ENCODE measurements at places on chromosomes 1 and 21.

DNA sequence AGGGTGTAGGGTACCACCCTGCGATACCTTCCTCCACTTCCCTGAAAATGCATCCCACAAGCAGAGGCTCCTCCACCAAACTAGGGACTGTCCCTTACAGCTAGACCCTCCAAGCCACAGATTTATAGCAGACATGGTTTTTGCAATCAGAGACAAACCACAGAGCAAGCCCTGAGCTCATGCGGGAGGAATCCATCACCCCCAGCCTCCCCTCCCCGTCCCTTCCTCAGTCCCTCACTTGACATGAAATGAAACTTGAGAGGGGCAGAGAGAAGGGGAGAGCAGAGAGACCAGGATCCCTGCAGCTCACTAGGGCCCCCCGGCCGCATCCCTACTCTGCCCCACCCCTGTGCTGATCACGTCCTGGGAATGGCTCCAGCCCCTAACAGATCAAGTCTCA, 94.9 kb downstream of the MRPL37 start:
- no peak for DNase-seq

- no peak for DNase-seq
Measured at GRCh38 chr21:24259241-24259640, 1348.0 kb downstream of the MRPL39 start.

DNA sequence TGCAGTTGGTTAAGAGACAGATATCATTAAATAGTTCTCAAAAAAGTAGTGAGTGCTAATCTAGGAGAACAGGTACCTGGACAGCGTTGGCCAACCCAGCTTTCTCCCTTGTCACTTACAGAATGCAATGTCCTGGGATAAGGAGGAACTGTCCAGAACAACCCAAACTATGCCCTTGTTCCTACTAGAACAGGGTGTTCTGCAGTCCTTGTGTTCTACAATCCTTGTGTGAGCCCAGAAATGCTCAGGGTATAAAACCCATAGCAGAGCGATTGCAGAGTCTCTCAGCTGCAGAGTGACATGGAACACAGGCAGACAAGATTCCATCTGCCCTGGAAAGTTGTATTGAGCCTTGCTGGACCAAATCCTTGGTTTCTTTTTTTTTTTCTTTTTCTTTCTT, 83.5 kb upstream of the VANGL1 start:
- no peak for DNase-seq

DNA sequence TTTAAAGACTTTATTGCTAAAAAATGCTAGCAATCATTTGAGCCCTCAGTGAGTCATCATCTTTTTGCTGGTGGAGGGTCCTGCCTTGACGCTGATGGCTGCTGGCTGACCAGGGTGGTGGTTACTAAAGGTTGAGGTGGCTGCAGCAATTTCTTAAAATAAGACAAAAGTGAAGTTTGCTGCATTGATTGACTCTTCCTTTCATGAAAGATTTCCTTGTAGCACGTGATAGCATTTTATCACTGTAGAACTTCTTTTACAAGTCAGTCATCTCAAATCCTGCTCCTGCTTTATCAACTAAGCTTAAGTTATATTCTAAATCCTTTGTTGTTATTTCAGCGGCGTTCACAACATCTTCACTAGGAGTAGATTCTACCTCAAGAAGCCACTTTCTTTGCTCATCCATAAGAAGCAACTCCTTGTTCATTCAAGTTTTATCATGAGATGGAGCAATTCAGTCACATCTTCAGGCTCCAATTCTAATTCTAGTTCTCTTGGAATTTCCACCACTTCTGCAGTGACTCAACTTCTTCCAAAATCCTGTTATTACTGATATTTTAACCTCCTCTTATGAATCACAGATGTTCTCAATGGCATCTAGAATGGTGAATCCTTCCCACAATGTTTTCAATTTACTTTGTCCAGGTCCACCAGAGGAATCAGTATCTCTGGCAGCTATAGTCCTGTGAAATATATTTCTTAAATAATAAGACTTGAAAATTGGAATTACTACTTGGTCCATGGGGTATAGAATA, 17.6 kb upstream of the RGS1 start:
- DNase-seq = no peak

DNA sequence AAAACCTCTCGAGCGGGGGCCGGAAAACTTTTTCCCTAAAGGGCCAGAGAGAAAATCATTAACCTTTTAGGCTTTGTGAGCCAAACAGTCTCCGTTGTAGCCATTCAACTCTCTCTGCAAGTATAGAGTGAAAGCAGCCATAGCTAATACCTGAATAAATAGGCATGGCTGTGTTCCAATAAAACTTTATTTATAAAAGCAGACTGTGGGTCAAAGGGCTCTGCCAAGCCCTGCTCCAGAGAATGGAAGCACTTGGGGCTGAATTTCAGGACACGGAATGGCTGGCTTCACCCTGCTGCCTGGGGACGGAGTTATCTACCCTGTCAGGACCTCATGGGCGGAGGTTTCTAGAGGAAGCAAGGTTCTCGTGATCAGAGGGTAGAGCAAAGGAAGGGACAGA, 92.7 kb downstream of the CASZ1 start:
- DNase-seq = no peak

GRCh38 chr1:234288946-234289345, 84.3 kb upstream of the COA6 start:
- no peak for DNase-seq

- DNase-seq = no peak
Measured at GRCh38 chr1:159266832-159267231, 35.3 kb upstream of the FCER1A start.

DNA sequence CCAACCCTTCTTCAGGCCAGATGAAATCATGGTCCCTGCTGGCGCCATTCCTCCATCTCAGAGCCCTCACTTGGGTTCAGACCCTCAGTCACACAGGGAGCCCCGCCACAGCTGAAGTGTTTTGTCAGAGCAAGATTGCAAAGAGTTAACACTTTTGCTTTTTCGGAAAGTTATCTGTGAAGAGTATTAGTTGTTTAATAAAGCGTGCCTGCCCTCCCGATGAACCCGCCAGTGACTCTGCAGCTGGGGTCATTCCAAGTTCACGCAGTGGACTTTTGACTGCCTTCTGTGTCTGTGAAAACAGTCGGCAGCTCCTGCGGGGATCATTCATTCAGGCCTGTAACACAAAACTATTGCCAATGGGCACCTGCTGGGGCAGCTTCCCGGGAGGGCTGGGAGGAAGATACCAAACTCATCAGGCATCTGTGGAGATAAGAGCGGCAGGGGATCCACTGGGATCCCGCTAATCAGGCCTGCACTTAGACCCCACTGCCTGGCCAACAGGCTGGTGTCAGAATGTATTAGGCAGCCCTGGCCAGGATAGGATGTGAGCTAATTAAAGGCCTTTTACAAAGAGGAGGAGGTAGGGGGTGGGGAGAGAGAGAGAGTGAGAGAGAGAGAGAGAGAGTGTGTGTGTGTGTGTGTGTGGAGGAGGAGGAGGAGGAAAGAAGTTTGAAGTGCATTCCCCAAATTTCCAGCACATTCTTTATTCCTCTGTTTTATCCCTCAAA, 184.5 kb downstream of the DHRS3 start:
- DNase-seq = no peak

GRCh38 chr21:31103571-31104265, 65.4 kb upstream of the KRTAP19-8 start:
- no peak for DNase-seq

DNA sequence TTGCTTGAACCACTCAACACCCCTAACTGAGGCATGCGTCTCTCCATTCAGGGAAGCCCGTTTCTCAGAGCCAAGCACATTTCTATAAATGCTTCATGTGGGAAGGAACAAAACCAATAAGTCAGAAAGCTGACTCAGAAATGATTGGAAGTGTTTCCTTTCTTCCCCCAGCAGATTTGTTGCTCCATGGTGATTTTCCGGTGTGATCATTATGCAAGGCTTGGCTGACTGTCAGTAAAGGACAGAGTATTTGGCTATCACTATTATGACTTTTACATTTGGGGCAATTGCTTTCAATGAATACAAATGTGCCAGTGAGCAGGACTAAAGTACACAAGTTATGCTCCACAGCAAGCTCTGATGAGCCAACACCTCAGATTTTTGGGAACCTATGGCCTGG, 53.3 kb upstream of the ZC3H11B start:
- no peak for DNase-seq

DNA sequence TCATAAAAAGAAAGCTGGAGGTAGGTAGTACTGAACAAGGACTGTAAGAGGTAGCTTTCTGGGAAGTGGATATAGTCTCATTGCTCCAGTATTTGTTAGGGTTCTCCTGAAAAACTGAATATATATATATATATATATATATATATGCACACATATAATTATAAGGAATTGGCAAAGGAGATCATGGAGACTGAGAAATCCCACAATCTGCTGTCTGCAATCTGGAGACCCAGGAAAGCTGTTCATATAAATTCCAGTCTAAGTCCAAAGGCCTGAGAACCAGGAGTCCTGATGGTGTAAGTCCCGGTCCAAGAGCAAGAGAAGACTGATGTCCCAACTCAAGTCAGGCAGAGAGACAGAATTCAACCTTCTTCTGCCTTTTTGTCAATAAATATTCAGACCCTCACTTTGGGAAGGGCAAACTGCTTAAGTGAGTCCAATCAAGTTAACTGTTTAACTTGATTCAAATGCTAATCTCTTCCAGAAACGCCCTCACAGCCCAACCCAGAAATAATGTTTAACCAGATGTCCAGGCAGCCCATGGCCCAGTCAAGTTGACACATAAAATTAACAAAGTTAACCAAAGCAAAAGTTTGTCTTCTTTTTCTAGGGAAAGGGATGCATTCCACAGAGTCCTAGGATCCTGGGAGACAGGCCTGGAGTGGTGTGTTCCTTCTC, 225.3 kb upstream of the KAZN start:
- no peak for DNase-seq

DNA sequence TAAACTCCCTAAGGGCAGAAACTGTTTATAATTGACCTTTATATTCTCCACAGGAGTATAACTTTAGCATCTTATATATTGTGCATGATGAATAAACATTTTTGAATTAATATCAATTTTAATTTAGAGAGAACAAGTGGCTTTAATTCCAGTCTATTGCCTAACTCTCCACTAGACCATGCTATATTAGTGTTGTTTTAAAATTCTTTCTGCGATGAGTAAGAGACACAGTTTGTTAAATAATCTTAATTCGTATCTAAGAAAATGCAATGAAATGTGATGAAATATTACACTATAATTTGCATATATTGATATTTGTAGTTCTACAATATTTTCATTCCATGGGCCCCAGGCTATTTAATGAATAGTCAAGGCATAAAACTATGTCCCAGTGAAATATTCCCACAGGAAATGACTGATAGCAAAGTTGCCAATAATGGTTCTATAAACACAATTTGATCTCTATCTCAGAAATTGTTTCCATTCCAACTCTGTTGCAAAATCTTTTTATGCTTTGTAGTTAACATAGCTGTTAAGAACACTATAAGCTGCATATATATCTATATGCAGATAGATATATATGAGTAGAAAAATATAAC, 2.9 kb upstream of the SYDE2 start:
- no peak for DNase-seq

DNA sequence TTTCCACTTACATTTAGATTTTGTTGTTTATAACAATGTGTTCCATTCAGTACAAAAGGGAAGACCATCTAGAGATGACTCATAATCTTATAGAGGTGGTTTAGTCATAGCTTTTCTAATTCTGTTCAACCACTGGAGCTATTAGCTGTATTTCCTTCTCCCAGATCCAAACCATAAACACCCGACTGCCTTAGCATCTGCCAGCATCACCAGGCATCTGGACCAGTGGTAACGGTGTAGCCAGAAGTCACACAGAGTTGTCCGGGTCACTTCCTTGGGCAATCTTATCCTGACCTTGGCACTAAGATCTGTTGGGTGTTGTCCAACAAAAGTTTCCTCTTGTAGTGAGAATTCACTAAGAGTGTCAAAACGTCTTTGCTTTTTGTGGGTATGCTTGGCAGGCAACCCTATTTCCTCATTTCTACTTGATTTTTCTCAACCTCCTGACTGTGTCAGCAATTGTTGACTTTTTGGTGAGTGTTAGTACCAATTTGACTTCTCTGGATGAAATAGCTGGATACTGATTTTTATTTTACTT, 372.1 kb upstream of the B3GALT2 start:
- peak; percentile 62 for DNase-seq

GRCh38 chr1:68111519-68112436, 61.4 kb upstream of the DIRAS3 start:
- no peak for DNase-seq

GRCh38 chr1:164635803-164636731, 77.1 kb downstream of the PBX1 start:
- no peak for DNase-seq

- no peak for DNase-seq
Measured at GRCh38 chr1:154962156-154962749, 671 bp upstream of the PYGO2 start.

DNA sequence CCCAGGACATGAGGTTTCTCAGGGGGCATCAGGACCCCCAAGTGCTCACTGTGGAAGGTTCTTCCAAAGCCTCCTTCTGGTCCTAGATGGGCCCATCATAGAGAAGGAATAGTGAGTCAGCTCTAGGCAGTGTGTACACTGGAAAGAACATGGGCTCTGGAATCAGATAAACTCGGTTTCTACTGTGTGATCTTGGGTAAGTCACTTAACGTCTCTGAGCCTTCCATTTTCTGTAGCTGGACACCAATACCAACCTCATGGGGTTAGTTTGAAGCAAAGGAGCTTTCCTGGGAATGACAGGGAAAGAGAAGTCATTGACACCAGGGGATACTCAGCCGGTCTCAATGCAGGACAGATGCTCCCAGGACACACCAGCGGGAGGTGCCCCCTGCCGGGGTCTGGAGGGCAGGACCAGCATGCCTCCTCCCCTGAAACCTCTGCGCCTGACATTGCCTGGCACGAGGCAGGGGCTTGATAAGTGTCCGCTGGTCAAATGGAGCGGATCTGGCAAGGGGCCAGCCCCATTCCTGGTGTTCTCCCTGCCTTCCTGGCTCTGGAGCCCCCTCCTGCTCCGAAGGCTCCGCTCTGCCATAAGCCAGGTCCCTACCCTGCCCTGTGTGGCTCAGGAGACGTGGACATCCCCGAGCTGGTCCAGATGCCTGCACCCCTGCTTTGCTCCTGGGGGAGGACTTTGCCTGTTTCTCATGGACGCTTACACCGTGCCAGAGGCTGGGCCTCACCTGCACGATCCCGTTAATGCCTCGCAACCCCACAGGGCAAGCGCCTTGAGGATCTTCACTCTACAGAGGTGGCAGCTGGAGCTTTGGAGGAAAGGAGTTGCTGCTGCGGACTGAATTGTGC, 52.8 kb downstream of the EDN2 start:
- no peak for DNase-seq

- DNase-seq = no peak
Measured at GRCh38 chr21:46356005-46356338, 32.0 kb downstream of the PCNT start.

DNA sequence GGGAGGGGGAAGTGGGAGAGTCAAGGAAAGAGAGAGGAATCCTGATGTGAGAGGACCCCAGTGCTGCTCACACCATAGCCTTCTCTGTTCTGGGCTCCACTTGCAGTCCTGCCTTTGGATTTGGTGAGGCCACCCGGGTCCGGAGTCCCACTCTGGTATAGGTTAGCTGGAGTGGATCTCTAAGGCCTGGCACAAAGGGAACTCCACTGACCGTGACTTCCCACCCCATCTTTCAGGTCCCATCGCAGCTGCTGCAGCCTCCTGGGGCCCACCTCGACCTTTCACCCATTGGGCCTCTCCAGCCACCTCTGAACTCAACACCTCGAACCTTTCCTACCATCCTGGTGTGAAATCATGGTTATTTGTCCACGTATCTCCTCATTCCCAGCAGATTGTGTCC, 324.4 kb downstream of the MATN1 start:
- no peak for DNase-seq
